ENCODE measurements at places on chromosomes 7 and 10.

DNA sequence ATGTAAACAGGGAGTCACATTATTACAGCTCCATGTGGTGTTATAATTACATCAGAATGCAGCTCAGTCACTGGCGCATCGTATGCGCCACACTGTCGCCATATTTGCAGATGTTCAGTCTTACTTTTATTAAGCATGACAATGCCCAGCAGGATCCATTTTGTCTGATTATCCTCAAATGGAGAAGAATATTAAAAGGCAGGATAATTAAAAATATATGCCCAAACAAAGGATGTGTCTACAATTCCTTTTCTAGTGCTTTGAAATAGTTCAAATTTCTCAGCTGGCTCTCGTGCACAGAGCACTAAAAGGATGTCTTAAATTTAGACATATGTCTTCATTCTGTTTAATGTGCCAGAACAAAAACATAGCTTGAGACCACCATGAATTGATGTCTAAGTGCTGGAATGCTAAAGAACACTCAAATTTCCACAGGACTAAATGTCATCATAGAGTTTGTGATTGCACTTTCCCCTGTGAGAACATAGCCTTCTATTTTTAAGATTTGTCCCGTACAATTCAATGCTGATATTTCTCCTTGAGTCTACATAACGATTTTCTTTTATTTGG lies 168.0 kb downstream of the DKK1 start:
- DNase-seq, result no peak

- DNase-seq, result no peak
These were observed 304.7 kb upstream of the AOAH start for GRCh38 chr7:37028909-37029440.

GRCh38 chr10:123266971-123267370 lies 112.8 kb downstream of the BUB3 start:
- no peak for DNase-seq

DNA sequence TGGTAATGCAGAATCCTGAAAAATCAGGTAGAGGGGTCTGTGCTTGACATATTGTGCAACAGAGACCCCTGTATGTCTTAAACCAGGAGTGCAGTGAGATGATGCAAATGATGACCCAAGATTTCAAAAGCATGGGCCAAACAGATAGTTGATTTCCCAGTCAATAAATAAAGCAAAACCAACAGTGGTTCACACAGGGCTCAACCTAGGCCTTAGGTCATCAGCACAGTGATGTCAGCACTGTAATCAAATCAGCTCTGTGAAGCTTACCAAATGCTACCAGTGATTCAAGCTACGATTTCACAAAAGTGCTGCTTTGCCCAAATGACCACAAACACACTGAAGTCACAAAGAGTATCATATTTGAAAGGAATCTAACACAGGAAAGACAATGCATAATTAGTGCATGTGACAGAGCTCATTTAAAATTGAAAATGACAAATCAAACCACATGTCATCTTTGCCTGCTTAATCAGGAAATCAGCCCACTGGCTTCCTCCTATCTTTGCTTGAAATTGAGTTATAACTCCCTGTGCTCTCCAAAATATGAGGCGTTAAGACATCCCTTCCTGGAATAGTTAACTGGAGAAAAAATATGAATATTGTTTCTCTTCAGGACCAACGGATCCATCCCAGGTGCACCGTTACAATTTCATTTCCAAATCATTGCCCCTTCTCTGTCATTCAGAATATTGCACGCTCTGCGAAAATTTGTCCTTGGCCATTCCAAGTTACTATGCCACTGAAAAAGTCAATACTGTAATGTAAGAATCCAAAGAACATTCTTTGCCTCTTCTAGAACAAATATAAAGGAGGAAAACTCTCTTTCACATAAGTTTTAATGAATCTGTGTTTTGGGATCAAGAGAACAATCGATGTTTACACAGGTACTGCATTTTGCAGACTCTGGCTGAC lies 41.9 kb upstream of the ASL start:
- peak; percentile 25 for DNase-seq

DNA sequence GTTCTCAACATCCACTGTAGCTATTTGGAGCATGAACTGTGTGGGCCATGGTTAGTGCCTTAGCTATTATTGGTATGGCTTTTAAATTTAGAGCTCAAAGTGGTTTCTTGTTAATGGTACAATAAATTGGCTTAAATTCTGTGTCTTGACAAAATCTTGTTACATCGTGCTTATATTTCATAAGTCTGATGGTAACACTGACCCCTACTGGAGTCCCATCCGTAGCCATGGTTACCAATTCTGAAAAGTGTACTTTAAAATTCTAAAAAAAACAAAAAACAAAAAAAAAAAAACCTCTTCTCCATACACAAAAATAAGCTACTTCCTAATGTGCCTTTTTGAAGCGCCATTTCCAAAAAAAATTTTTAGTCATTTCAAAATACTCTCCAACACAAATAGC lies 6.4 kb upstream of the RPP30 start:
- DNase-seq, result peak; percentile 27

Data from AG08395 (cell line).